ENCODE measurements at places on chromosomes 7 and 10. TPM values are rescaled to one million over a fixed set of nuclear protein-coding genes. Genes with fewer than 3 reads are reported as not detected.

TBX20 gene
- total RNA-seq: not detected

ACBD5 gene
- 23.1 TPM for total RNA-seq

AGAP4 gene
- total RNA-seq: 6.1 TPM

- DNase-seq: no peak
These were observed 8.2 kb upstream of the NPFFR1 start for GRCh38 chr10:70292004-70292403.
